ENCODE measurements at places on chromosomes 1 and 21.

- no peak for DNase-seq
These were observed 52.4 kb upstream of the TMEM51 start for GRCh38 chr1:15100880-15101760.

DNA sequence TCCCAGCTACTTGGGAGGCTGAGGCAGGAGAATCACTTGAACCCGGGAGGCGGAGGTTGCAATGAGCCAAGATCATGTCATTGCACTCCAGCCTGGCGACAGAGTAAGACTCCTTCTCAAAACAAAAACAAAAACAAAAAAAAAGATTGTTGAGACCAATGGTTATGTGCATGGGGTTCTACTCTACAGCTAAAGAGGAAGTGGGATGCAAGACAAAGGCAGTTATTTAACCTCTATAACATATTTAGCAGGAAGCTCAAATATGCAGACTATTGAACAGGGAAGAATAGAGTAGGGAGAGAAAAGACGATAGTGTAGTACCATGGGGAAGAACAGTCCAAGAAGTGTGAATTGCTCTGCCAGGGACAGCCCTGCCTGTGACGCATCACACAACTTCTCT lies 227.7 kb downstream of the SMYD3 start:
- DNase-seq = no peak

DNA sequence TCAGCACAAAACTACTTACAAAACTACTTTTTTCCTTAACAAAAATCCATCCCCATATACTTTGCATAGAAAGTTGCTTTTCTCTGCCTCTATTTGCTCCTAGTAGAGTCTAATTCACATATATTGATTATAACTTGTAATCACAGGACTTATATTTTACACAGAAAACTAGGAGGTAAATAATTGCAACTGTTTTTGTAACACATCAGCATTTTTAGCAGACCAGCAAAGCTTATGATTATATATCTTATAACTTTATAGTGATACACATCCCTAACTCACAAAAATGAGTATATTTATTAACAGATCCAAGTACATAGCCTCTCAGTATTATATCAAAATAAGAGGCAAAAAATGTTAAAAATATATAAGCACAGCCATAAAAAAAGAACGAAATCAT lies 17.3 kb upstream of the SLC35A3 start:
- DNase-seq = no peak

- DNase-seq = no peak
These were observed 9.7 kb downstream of the SMYD3 start for GRCh38 chr1:246497331-246497915.

DNA sequence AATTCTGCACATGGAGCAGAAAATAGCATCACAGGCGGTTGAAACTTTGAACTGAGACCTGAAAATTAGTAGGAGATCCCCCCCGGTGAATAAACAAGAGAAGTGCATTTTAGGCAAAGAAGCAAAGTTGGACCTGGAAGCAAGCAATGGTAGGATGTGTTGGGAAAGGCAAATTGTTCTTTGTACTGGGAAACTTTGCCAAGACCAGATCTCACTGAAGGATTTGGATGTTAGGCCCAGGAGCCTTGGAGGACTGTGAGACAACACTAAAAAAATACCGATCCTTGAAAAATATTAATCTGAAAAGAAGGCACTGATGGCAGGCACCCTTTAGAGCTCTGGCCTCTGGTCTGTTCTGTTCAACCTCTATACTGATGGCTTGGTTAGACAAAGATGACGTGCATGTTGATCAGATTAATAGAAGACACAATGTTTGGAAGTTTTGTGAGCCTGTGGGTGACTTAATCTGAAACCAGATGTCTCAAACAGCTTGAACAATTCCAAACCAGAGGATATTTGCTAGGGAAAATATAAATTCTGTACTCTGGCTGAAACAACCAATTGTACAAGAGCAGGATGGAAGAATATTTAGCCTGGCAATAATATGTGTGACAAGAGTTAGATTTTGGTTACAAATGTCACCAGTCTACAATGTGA lies 108.4 kb downstream of the ROR1 start:
- DNase-seq = no peak

DNA sequence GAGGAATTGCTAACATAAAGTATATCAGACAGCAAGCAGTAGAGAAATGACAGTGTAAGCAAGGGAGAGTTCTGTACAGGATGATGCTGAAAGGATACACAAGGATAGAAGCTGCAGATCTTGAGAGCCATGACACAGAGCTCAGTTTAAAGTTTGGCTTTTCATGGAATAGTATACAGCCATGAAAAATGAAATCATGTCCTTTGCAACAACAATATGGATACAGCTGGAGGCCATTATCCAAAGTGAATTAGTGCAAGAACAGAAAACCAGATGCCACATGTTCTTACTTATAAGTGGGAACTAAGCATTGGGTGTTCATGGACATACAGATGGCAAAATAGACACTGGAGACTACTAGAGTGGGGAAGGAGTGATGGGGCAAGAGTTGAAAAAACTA lies 169.8 kb downstream of the ST6GALNAC5 start:
- no peak for DNase-seq

Data from stimulated activated CD8-positive, alpha-beta memory T cell treated with anti-CD3 and anti-CD28 coated beads, Interleukin-4, amount 100 ng/mL, for 1 hour (primary cell).